ENCODE measurements at places on chromosomes 6 and 20.

DNA sequence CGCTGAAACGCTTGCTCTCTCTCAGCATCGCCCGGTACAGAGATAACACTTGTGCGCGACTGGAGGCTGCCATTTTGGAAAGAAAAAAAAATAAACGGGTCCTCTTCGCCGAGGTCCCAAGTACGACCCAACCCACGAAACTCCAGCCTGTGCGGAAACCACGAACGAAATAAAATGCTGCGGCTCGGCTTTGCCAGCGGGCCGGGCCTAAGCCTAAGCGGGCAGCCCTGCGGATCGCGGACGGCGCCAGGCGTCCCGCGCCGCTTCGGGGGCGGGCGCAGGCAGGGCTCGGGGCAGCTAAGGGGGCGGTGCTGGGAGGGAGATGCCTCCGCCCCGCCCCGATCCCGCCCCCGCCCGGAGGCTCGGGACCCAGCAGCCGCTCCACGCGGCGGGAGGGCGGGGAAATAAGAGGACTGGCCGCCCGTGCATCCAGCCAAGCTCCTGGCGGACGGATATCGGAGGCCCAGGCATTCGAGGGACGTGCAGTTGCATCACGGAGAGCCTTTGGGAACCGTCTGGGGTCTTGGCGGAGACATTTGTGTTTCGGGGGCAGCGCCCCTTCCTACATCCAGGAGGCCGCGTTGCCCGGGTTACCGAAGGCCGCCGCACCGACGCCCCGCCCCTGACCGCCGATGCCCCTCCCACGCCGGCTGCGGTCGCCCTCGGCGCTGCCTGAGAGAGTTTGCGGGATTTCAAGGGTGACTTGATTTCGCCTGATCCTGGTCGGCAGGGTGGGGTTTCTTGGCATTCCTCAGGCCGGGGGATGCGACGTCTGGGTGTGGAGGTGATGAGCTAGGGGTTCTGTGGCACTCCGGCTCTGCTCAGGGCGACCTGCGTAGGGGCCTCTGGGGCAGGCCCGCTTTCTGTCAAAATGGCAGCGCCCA is at the start of the genes FARS2 and LYRM4:
TSS of gene FARS2 (plus strand) at position 853 of the 884 bp plus-strand sequence.
TSS of gene LYRM4 (minus strand) at position 290 of the 884 bp plus-strand sequence. CDS start at position 73, 217 bp downstream.
- DNase-seq: peak; percentile 85

- no peak for DNase-seq
Observed at GRCh38 chr6:20763296-20763695, 229.0 kb downstream of the CDKAL1 start.

- no peak for DNase-seq
Observed at GRCh38 chr6:131568726-131569125, 4.3 kb upstream of the ARG1 start.

DNA sequence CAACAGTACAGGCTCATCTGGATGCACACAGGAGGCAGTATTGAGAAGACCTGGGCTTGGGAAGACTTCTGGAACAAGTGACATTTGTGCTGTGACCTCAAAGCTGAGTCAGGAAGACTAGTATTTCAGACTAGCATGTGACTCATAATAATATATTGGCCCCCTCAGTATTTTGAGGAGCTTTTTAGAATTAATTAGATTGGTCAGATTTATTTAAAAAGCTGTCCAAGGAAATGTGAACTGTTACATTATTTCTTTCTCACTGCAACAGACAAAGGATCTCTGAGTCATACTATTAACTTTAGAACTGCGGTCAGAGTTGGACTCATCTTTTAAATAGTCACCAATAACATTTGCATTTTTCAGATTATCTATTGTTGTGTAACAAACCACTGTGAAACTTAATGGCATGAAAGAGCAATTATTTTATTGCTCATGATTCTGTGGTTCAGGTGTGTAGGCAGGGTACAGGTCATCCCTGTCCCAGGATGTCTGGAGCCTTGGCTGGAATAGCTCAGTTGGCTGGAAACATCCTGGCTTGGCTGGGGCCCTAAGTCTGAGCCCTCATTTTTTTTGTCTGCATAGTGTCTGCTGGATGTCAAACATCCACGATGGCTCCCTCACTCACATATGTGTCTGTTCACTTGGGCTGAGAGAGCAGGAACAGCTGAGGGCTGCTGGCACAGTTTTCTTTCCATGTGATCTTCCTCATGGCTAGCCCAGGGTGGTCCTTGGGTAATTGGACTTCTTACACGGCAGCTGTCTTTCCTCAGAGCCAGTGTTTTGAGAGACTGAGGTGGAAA is 46.9 kb downstream of the MAP3K4 start:
- DNase-seq: no peak

GRCh38 chr6:142902636-142903053 is 42.3 kb downstream of the HIVEP2 start:
- DNase-seq: no peak

DNA sequence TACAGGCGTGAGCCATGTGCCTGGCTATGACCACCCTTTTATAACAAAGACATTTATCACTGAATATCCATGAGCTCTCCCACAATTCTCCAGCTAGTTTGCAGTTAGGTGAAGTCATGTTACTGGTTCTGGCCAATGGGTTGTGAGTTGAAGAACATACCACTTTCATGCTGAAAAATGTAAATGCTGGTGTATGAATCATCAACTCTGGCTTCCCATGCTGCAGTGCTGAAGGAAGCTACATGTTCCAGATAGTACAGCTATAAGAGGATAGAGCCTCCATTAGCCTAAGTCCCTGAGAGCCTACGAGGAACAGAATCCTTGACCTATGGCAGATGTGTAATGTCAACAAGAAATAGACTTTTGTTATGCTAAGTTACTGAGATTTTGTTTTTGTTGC is 180.4 kb downstream of the BTBD9 start:
- DNase-seq: no peak

DNA sequence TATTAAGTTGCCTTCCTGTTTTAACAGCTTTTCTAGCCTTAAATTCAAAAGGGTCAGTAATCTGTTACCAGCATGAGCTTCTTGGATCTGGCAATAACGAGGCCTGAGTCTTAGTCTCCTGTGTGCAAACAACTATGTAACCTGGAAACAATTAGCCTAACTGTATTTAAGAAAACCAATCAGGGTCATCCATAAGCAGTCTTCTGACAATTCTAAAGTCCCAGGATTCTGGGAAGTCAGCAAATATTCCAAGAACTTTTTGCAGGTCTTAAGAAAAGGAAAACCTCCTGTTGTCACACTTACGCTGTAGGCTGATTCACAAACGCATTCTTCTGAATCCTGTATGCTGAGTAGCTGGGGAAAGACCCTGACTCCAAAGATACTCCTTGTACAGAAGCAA is 90.4 kb downstream of the COL12A1 start:
- DNase-seq: no peak

DNA sequence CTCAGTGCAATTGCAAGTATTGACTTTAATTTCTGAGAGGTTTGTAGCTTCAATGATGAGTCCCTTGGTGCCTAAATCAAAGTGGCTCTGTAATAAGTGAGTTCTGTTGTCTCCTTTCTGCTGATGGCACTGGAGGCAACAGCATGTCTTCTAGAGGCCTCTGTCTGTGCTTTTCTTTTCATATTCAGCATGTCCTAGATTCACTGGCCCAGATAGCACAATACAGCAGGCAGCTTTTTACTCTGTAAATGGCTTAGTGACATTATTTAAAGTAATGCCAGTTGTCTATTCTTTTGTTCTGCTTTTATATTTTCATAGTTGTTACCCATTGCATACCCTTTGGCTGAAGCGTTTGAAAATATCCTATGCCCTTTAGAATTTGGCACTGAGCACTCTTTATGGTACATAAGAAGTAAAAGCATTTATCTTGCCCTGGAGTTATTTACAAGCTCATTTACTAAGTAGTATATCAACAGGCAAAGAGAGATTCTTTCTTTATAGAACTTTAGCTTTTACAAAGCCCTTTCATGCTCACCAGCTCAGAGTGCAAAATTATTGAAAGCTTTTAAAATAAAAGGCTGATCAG is 271.5 kb upstream of the KCNQ5 start:
- no peak for DNase-seq

GRCh38 chr6:137475103-137475502 is 19.1 kb downstream of the OLIG3 start:
- DNase-seq: no peak

GRCh38 chr6:5869676-5870075 is 137.0 kb downstream of the NRN1 start:
- DNase-seq: no peak

DNA sequence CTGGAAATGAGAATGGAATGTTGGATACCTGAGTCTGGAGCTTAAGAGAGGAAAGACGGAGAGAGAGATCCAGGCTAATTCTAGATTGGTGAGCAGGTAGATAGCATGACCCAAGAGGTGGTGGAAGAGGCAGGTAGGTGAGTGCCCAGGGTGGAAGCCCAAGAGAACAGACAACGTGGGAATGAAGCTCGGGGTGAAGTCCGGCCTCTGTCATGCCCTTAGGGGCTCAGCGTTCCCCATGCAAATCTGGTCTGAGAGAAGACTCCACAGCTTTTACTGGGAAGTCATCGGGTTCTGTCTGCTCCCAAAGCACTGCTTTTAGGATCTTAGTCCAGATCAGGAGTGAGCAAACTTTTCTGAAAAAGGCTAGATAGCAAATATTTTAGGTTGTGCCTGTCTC is 3.6 kb downstream of the NELFCD start:
- no peak for DNase-seq

- DNase-seq: no peak
Observed at GRCh38 chr20:7667194-7667593, 273.1 kb downstream of the HAO1 start.

GRCh38 chr6:157432231-157432891 is 51.4 kb downstream of the ZDHHC14 start:
- no peak for DNase-seq

- DNase-seq: no peak
Observed at GRCh38 chr20:53937929-53938367, 132.4 kb downstream of the BCAS1 start.

- DNase-seq: no peak
Observed at GRCh38 chr6:44571510-44571909, 184.0 kb downstream of the CDC5L start.

DNA sequence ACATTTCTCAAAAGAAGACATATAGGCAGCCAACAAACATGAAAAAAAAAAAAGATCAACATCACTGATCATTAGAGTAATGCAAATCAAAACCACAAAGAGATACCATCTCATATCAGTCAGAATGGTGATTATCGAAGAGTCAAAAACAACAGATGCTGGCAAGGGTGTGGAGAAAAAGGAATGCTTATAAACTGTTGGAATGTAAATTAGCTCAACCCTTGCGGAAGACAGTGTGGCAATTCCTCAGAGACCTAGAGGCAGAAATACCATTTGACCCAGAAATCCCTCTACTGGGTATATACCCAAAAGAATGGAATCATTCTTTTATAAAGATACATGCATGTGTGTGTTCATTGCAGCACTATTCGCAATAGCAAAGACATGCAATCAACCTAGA is 303.8 kb upstream of the THEMIS start:
- no peak for DNase-seq

GRCh38 chr6:56796196-56796532 is 153.5 kb upstream of the DST start:
- DNase-seq: no peak

DNA sequence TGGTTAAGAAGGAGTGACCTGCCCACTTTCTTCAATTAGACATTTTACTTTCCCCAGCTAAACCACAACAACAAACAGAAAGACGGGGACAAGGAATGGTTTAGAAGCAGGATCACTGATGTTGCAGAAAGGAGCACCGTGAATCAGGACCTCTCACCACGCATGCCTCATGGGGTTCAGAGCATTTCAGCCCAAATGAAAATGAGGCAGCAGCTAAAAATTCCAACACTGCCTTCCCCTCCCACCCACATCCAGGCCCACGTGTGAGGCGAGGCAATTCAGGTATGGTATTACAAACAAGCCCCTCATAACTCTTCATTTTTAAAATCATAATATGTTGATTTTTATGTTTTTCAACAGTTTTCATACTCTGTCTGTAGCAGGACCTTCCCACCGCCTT is 194.1 kb upstream of the ARID1B start:
- DNase-seq: no peak

DNA sequence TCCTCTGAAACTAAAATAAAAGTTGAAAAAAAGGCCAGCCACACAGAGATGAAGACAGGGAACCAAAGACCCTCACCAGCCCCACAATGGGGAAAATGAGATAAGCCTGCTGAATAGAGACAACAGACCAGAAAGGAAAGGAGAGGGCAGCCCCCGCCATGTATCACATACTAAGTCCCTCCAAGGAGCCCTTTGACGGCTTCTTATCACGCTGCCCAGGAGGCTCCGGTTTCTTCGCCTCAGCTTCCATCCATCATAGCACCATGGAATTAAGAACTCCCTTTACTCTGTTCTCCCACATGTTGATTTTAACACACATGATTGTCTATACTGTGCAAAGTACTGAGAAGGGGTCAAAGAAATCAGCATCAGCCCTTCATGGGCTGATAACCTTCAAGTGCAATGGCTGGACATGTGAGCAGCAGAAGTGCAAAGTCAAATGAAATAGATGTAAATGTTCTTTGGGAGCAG is 54.9 kb downstream of the MAP3K5 start:
- no peak for DNase-seq

GRCh38 chr20:51227744-51228143 is 204.8 kb upstream of the KCNG1 start:
- no peak for DNase-seq

DNA sequence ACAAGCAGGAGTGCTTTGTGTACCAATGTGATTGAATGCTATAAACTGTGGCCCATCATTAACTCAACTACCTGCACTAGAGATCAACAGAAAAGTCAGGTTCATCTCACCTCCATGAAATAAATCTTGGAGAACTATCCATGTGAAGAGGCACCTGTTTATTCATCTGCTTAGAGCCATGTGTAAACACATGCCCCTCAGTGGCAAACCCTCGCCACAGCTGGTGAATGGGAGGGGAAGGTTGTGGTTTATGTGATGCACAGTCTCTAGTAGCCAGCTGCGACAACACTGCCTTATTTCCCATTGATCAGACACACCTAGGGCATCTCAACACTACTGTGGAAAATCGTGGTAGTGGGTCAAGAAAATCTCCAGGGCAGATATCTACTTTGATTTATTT is 640.2 kb downstream of the PTPRT start:
- DNase-seq: no peak

GRCh38 chr6:111562246-111562645 is 43.4 kb downstream of the TRAF3IP2 start:
- DNase-seq: no peak

DNA sequence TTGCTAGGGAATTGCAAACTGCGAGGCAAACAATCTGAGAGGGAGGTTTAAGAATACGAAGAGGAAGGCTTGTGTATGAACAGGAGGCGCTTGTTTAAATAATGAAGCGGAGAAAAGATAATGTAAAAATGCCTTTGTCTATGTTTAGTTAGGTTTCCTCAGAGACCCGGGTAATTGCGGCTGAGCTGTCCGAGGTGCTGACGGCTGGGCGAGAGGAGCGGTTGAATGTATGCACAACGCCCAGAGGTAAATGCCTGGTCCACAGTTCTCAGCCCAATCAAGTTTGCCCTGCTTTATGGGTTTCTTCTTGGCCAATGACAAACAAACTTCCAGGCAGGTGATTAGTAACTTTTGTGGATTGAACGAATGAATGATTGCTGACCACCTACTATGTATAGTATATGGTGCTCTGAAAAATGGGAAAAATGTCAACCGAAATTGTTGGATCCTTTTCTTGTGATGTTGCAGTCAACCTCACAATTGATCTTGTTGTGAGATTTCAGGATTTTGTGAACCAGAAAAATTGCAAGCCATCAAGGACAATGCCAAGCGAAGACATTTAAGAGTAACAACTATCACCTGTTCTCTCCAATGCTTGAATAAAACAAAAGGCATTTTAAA is 38.3 kb upstream of the SLC32A1 start:
- DNase-seq: no peak

GRCh38 chr6:11210386-11211138 is 21.9 kb downstream of the NEDD9 start:
- DNase-seq: no peak

Measured in HL-60 (cell line).